ENCODE measurements at places on chromosomes 2 and 18.

- no peak for DNase-seq
These were observed 58.4 kb downstream of the KCTD18 start for GRCh38 chr2:200451511-200451910.

DNA sequence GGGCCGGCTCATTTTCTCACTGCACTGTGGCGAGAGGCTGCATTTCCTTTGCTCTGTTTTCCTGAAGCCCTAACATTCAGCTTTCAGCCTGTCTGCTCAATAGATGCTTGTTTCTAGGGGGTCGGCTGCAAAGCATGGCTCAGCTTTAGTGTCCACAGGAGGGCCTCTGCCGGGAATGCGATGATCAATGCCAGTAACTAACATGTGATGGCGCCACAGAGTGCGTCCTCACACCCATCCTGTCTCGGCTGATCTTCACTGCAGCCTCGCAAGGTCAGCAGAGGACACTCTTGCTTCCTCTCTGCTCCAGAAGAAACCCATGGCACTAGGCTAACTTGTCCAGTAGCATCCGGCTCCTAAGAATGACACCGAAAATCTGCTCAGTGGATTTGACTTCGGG, 156.4 kb upstream of the PXDN start:
- DNase-seq, result no peak

DNA sequence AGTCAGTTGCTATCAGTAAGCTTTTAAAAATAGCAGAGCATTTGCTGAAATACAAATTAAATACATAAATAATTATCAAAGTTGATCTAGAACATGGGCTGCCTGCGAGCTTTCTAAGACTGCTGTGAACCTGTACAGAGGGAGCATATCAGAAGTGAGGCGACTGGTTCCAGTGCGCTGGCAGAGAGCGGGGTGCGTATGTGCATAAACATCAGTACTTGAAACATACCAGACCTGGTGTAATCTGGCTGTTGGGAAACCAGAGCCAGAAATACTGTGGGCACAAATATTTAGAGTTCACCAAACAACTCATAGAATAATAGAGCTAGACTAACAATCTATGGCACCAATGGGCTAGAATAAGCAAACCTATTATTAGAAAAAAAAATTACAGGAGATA, 27.3 kb downstream of the PDIA6 start:
- DNase-seq, result no peak

DNA sequence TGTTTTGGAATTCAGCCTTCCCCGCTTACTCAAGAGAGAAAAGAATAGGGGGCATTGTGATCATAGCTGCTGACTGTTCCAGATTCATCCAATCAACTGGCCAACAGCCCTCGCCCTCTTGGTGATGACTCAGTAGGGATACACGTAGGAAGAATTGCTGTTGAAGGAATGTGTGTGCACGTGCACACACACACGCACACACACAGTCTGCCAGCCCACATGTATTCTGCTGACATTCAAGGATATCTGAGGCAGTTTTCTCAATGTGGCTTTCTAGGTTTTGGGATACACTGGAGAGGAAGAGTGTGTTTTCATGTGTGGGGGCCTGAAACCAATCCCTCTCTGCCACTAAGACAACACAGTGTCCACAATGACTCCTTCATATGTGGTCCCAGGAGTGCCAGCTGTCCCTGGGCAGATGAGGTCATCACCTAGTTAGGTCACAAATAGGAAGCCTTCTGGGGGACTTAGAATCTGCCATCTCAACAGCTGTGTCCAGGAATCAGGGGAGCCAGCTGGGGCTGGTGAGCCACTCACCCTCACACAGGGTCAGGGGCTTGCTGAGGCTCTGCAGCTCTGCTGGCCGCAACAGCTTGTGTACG, 352.6 kb downstream of the SS18 start:
- no peak for DNase-seq

- DNase-seq, result no peak
These were observed 41.5 kb downstream of the ANTXR1 start for GRCh38 chr2:69054431-69054830.

DNA sequence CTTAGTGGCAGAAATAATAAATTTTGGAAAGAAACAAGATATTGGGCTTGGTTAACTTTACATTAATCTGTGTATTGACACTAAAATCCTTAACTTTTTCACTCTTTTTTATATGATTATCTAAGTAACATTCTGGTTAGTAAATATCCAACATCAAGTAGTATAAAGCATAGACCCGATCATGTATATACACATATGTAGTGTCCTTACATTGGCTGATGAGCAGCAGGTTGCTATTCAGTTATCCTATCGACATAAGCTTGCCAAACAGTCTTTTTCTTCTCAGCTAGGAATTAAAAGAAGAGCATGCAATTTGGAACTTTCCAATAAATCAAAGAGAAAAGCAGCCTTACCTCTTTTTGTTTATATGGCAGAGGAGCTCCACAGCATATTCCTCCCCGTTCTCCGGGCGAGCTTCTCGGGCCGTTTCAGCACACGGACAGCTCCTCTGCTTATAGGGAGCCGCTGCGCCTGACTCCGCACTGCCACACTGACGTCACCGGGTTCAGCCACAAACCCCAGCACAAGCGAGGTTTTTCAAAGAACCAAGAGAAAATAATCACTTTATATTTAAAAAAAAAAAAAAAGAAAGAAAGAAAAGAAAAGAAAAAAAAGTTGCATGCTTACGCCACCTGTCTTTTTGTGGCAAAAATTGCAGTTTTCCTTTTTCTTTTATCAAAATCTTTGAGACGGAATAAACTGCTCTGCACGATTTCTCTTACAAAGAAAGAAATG, at the start of gene SCG2:
SCG2 (minus strand) TSS at position 430 of the 735 bp plus-strand sequence. CDS start 3,079 bp downstream, outside the sequence.
- no peak for DNase-seq

DNA sequence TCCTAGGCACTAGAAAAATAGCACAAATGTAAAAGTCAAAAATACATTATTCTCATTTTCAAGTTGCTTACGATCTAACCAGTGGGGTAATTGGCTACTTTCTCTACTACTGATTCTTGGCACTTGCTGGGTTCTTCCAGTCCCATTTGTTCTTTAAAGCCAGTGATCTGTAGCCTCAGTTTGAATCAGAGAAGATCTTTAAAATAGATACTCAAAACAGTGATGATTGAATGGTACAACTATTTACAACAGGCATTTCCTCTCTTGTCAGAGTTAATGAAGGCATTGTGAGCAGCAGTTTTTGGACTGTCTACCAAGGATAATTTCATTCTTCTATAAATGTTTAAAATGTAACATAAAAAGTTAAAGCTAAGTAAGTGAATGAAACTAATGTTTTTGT, 128.3 kb upstream of the FSIP2 start:
- DNase-seq, result no peak

GRCh38 chr2:59791004-59791618, 762.3 kb downstream of the BCL11A start:
- no peak for DNase-seq

DNA sequence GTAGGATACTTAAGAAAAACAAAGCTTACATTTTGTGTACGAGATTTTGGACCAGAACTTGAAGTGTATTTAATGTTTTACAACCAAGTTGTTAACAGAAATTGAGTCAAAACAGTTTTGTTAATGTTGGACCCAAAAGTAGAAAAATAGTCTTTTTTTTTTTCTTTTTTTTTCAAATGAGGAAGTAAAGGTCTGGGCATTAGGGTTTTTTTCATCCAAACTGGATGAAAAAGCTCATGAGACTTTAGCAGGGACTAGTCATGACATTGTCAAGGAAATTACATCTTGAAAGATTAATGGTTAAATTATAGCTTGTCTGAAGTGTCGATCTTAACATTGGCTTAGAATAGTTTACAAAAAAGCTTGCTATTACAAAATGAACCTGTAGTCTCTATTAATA, 32.3 kb downstream of the CCNT2 start:
- DNase-seq, result no peak

DNA sequence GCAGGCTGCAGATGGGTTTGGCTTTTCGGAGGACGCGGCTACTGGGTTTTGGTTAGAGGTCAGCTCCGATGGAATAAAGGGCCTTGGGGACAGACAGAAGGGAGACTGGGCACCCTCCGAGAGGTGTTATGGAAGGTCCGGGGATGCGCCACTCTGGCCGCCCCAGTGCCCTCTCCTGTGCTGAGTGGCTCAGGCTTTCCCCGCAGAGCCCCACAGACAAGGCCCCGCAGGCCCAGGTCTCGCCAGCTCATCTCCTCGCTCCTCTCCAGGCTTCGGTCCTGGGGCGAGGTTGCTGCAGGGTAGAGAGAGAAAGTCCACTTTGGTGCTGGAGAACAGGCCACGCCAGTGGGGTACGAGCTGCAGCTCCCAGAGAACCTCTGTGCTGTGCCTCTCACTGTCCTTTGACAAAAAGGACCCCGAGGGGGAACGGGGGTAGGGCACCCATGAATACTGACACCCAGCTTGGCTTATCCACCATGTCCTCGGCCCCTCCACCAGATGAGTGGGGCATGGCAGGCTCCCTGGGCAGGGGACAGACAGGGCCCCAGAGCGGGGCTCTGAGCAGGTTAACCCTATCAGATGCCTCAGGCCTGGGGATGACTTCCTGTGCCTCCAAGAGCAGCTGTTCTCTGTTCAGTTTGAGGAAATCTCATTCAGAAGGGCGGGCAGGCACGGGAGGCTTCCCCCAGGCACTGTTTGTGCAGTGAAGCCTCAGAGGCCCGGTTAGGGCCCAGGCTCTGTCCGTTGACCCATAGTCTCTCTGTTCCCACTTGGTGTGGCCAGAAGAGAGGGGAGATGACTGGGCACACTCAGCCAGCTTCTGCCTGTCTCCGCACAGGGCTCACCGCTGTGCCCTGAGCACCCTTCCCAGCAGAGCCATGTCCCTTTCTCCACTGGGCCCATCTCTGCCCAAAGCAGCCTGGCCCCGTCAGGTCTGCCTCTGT, 15.7 kb upstream of the CNNM3 start:
- no peak for DNase-seq

DNA sequence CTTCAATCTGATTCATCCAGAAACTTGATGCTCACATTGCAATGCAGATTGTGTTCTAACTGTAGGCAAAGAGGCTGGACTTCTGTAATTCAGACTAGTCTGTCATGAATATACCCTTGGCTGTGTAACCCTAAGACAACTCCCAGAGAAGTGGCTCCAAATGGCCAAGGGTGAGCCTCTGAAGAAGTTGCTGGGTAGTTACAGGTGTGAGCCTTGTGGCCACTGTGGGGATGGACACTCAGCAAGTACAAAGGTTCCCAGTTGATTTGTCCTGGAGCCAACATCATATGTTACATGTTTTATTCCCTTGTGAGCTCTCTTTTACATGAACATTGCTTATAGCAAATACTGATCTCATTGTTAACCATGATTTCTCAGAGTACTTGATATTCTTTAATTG, 94.8 kb upstream of the KCNJ3 start:
- DNase-seq, result no peak

GRCh38 chr2:65128297-65129190, 1.4 kb downstream of the RAB1A start:
- no peak for DNase-seq

GRCh38 chr2:181255651-181256050, 201.5 kb upstream of the ITGA4 start:
- DNase-seq, result no peak

GRCh38 chr18:76490033-76490432, 5.0 kb downstream of the ZNF516 start:
- DNase-seq, result no peak

DNA sequence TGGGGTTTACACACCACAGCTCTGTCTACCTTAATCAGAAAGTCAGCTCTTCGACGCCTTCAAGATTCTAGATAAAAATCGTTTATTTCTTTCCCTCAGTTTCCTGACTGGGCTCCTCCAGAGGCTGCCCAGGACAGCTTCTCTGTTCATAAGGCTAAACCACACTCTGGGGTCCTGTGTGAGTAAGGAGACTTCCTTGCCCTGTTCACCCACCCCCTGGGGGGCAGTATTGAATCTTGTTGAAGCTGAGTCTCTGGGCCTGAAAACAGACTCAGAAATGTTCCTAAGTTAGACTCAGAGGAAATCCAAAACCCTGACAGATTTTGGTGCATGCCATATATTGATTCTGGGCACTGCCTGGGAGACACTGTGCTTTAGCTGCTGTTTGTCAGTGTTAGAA, 43.0 kb downstream of the G6PC2 start:
- no peak for DNase-seq

DNA sequence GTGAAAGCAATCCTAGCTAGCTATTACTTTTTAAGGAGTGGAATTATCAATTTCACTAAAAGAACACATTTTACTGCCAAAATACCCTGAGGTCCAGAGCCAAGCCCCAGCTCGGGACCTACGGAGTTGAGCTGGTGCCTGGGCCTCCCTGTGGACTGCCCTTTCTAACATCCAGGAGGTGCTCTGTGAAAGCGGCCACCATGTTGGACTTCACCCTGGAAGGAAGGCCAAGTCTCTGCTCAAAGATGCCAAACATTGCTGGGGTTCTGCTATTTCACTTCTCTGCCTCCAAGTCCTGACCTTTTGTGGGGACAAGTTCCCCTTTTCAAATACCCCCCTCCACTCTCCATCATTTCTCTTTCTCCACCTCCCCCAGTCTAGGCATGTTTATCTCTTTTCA, 498.7 kb upstream of the RAB6C start:
- DNase-seq, result no peak

GRCh38 chr2:41941831-41942230, 106.0 kb upstream of the PKDCC start:
- no peak for DNase-seq

GRCh38 chr2:216645636-216645950, 12.4 kb downstream of the IGFBP2 start:
- no peak for DNase-seq

DNA sequence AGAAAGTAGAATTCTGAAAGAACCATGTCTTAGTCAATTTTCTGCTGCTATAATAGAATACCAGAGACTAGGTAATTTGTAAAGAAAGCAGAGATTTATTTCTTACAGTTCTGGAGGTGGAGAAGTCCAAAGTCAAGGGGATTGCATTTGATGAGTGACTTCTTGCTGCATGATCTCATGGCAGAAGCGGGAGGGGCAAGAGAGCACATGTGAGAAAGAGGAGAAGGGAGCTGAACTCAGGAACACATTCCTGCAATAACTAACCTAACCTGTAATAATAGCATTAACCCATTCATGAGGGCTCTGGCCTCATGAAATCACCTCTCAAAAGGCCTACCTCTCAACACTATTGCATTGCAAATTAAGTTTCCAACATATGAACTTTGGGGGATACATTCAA, 797.5 kb upstream of the POU3F3 start:
- DNase-seq, result no peak

DNA sequence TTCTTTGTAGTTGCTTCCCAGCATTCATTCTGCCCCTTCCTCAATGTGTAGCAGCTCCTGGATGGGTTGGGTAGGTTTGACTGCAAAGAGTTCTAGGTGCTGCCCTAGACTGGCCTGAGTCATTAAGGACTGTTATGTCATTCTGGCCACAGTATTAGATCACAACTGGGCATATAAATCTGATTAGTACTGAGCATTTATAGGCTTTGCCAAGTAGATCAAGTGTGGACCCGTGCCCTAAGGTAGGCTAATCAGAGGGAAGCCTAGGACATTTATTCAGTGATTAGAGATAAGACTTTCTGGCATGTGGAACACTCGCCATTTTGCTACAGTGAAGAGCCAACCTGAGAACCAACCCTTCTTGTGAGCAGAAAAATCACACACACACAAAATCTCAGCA, 2.7 kb downstream of the KATNAL2 start:
- DNase-seq, result no peak

GRCh38 chr2:229553091-229553490, 161.3 kb downstream of the DNER start:
- no peak for DNase-seq

GRCh38 chr2:10926191-10926820, 14.6 kb downstream of the KCNF1 start:
- DNase-seq, result no peak

- DNase-seq, result no peak
These were observed 117.9 kb downstream of the SETBP1 start for GRCh38 chr18:44798433-44799048.

All from stimulated activated naive CD4-positive, alpha-beta T cell (primary cell).